Pericardium fibroblast (primary cell): ENCODE measurements at places on chromosomes 7 and 10. TPM values are rescaled to one million over a fixed set of nuclear protein-coding genes. Genes with fewer than 3 reads are reported as not detected.

TMEM213 gene
- not detected in 2 replicates for total RNA-seq

APBB1IP gene
- total RNA-seq: 0.51 TPM in 1 of 2 replicates, not detected in the other

C7orf33 gene
- total RNA-seq: not detected in 2 replicates

MTERF1 gene
- total RNA-seq: 4.7 and 7.2 TPM in 2 replicates

FXYD4 gene
- not detected in 2 replicates for total RNA-seq

PTEN gene
- total RNA-seq: 68.8 and 82.0 TPM in 2 replicates

LRRC18 gene
- not detected in 2 replicates for total RNA-seq
